ENCODE measurements at places on chromosomes 11 and 22. TPM values are rescaled to one million over a fixed set of nuclear protein-coding genes. Genes with fewer than 3 reads are reported as not detected.

Gene ELFN2
- not detected for polyA plus RNA-seq

Gene TPP1
- 163 TPM for polyA plus RNA-seq

Gene P2RY6
- polyA plus RNA-seq = not detected

Gene DLG2
- polyA plus RNA-seq = 2.0 TPM

Gene RAD9A
- 12.0 TPM for polyA plus RNA-seq

Gene FBXO7
- polyA plus RNA-seq = 148 TPM

Gene LPXN
- polyA plus RNA-seq = 141 TPM

Gene GRK3
- polyA plus RNA-seq = 10.4 TPM

Gene CLMP
- polyA plus RNA-seq = 0.31 TPM

Gene OR6A2
- polyA plus RNA-seq = not detected

Gene BTBD18
- 0.23 TPM for polyA plus RNA-seq

Gene CRACR2B
- 20.0 TPM for polyA plus RNA-seq
